ENCODE measurements at places on chromosomes 12 and 14.

DNA sequence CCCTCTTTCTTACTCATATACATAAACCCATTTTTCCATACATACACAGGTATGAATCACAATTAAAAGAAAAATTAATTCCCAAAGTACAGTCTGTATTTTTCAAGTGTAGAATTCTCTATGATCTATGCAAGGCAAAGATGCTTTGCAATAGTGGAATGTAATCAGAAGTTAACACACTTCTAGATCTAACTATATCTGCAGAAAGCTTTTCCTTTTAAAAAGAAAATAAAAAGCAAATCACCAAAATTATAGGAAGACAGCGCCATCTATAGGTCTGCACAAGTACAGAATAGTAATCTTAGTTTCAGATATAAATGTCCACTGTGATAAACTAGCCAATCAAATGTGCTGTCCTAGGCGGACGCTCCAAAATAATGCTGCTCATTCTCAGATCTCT lies 22.0 kb downstream of the SLC25A21 start:
- DNase-seq = no peak

GRCh38 chr14:67835596-67835995 lies 16.0 kb downstream of the RAD51B start:
- DNase-seq = no peak

- no peak for DNase-seq
Measured at GRCh38 chr14:100677554-100678468, 48.9 kb upstream of the DLK1 start.

DNA sequence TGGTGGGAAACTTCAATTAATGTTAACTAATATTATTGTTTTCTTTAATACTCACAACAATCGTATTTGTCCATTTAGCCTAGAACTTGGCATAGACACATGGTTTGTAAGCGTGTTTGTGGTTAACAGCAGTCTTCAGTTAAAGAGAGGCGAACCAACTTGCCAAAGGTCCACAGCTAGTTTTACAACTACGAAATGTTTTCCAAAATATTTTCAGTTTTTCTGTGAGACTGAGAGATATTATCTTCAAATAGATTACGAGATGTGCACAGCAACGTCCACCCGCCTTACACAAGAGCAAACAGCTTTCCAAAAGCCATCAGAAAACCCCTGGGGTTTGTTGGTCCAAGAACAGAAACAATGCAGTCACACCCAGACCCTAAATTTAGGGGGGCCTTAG lies 58.6 kb upstream of the RASSF3 start:
- DNase-seq = no peak

- DNase-seq = no peak
Measured at GRCh38 chr12:12941450-12942350, 10.3 kb downstream of the GPRC5D start.

GRCh38 chr14:65092349-65092748 lies 10.0 kb downstream of the MAX start:
- no peak for DNase-seq

GRCh38 chr14:58239244-58240195 lies 5.1 kb upstream of the PSMA3 start:
- DNase-seq = no peak

DNA sequence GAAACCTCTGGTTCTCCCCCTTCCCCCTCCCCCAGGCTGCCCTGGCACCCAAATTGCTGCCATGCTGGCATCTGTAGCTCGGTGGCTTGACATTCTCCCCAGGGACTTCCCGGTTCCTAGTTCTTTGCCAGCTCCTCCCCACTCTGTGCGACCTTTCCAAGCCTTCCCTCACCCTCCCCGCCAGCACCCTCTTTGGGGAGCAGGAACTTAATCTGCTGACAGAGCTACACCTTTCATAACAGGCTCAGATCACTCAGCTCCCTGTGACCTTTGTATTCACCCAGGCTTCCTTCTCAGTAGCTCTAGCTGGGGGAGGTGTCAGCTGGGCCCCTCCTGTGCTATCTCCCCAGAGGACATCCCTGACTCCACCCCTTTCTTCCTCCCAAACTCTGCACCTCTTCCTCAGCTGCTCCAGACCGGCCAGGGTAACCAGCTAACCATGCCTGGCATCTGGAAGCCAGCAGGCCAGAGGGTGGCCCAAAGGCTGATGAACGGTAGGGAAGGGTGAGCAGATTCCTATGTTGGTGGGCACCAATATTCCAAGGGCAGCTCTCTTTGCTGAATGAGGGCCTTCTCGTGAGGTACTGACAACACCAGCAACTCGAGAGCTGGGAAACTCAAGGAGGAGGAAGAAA lies 1.8 kb upstream of the COX14 start:
- DNase-seq = no peak

DNA sequence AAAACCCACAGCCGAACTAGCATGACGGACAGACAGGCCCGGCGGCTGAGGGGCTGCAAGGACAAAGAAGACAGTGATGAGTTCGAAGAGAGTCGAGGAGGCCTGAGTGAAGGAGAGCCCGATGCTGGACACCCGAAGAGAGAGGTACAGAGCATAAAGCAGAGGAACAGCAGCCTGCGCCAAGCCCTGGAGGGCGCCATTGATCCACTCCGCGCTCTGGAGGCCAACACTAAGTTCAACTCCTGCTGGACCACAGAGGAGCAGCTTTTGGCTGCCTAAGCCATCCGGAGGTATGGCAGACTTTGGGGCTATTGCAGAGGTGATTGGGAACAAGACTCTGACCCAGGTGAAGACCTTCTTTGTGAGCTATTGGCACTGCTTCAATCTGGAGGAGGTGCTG lies 7.8 kb upstream of the PLXNC1 start:
- no peak for DNase-seq

- no peak for DNase-seq
Measured at GRCh38 chr14:73787486-73788316, 63.9 kb upstream of the PTGR2 start.

GRCh38 chr14:89330236-89331002 lies 86.6 kb downstream of the FOXN3 start:
- DNase-seq = no peak

DNA sequence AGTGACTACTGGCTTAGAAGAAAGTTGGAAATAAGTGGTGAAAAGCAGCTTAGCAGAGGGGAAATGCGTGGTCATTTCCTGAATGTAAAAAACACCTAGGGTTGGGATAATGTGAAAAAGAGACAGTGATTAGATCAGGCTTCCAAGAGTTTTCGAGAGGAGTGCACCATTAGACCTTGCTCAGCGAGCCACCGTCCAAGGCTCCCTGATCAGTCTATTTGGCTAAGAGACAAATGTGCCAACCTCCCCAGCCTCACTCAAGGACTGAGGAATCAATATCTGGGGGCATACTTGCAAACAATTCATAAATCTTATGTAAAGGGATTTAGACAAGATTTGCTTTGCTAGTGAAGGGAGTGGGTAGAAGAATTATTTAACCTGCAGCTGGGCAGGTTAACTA lies 594.5 kb downstream of the NRXN3 start:
- DNase-seq = no peak

DNA sequence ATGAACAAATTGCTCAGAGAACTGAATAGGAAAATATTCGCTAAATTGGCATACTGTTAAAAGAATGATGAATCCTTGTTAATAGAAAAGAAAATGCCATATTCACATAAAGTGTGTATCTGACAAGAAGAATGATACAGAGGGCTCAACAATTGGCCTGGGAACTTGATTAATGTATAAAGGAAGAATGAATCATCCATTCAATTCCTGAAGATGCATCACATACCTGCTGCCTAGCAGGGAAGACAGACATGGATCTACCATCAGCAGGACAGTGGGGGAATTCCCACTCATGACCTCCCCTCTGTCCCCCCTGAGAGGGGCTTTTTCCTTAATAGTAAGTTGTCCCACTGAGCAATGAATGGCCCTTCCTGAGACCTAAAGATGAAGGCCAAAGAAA lies 13.5 kb downstream of the PTPN21 start:
- DNase-seq = no peak

DNA sequence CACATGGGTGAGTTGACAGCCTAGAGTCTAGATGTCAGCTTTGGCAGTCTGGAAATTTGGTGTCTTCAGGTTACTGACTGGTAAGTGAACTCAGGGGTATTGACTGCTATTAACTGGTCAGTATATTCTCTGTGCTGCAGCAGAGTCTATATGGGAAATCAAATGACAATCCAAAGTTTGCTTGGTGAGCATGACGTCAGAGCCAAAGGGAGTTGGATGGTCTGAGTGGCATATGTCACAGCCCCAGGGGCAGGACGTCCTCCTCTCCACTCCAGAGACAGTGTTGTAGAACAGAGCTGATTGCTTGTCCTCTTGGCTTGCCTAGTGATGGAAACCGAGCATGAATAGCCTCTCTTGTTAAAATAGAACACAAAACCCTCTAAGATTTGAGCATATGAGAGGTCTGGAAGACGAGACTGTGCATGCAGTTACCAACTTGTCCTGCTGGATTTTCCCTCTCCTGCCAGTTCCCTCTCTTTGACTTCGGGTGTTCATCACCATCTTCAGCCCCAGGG lies 3.3 kb upstream of the TBC1D30 start:
- DNase-seq = no peak

DNA sequence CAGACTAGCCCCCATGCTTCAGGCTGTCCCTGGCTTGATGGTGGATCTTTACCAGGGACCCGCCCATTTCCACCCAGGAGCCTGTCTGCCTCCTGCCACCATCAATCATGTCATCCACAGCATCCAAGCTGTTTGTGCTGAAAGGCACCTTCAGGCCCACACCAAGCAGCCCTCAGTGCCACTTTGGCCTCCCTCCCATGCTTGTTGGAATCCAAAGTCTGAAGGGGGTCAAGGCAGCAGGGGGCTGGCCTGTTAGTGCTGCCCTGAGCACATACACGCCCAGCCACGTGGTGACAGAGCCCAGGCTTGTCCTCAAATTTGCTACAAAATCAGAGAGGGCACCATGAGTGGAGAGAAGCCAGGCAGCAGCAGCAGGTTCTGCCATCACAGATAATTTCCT lies 1146.8 kb downstream of the FSCB start:
- no peak for DNase-seq

- no peak for DNase-seq
Measured at GRCh38 chr14:85531141-85531586, 1.2 kb downstream of the FLRT2 start.

GRCh38 chr14:102578821-102579220 lies 13.6 kb upstream of the RCOR1 start:
- DNase-seq = no peak

GRCh38 chr14:77088219-77088618 lies 9.8 kb upstream of the CIPC start:
- DNase-seq = no peak

GRCh38 chr12:12671850-12672660 lies 23.9 kb downstream of the GPR19 start:
- no peak for DNase-seq

DNA sequence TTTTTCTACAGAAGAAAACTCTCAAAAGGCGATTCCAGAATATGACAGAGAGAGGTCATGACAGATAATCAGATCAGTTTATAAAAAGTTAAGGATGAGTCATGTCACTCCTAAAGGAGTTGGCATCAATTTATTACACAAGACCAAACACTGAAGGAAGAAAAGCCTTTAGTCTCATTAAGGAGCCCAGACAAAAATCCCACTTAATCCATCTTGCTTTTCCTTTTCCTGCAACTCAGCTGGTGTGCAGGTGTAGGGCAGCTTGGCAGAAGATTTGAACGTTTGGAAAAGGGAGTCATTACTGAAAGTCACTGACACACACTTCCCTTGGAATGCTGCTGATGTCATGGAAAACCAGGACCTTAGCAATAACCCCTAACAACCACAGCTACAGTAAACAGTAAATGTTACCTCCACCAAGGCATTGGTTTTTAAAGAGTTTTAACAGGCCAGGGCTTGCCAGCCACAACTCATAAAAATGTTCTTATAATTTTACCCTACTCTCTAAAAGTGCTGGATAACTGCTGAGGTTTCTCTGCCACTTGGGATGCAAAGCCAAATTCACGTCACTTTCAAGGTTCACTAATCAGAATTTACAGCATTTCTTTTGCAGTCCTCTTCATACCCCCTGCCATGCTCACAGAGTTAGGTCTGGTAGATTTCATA lies 320.6 kb downstream of the RAD51B start:
- DNase-seq = no peak

GRCh38 chr12:59070322-59070933 lies 150.1 kb upstream of the LRIG3 start:
- no peak for DNase-seq

DNA sequence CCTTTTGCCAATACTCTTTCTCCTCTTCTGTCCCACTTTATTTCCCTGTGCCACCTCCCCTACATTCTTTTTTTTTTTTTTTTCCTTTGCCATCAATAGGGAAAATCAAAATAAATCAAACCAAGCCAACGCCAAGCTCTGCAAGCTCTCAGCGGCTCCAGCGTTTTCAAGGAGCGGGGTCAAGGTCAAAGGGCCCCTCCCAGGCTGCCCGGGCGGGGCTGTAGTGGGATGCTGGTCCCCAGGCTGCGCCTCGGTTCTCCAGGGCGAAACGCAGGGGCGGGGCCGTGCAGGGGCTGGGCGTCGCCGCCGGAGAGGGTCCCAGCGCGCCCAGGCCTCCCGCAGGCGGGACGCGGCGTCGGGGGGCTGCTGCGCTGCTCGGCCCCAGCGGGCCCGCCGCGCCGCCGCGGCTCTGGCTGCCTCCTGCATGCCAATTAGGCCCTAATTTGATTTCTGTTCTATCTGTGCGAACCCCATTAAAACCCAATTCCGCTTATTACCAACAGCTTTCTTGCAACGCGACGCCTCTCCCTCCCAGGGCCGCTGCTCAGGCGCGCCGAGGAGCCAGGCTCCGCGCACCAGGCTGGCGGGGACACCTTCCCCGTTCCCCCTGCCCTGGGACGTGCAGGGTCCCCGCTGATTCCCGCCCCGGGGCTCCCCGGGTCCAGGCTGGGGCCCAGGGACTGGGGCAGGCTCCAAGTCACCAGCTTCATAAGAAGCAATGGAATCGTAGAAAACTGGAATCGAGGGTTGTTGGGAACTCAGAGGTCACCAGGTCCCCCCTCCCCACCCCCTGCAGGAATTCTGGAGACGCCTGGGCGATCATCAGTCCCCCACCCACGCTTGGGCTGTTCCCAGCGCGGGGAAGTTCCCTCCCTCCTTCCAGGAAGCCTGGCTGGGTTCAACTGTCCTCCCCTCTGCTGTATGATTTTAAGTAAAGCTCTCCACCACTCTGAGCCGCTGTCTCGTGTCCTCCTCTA lies 50.7 kb upstream of the MAP1LC3B2 start:
- DNase-seq = no peak

DNA sequence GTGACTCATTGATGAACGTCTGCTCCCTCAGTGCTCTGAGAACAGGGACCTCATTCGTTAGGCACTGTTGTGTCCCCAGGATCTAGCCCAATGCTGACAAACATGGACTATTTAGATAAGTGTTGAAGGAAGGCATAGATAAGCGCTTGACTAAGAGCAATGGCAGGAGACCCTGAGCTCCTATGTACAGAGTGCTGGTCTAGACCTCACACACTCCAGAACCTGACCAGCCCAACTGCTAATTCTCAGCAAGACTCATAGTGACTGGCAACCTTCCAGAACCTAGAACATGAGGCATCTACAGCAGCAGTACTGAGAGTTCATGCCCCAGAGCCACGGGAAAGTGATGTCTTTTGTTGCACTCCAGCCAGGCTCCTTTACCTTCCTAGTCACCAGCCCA lies 69.2 kb downstream of the CRACR2A start:
- DNase-seq = no peak

- DNase-seq = no peak
Measured at GRCh38 chr12:49806877-49807276, 21.3 kb downstream of the NCKAP5L start.
